ENCODE measurements at places on chromosomes 5 and 9.

DNA sequence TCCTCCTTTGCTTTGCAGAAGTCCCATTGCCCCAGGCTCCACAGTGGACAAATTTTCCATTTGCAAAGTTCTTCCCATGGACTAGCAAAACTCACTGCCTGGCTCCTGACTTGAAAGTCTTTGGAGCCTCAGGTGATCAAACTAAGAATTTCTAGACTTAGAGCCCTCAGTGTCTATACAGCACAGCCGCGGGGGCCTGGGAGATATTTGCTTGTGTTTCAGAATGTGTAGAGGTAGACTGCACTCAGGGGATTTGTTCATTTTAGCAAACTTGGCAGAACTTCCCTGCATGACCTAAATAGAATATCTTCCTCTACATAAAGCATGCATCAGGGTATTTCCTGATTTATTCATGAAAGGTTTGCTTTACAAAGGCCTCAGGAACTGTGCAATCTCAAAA is 384.2 kb upstream of the ZNF462 start:
- DNase-seq: no peak

GRCh38 chr9:114238472-114238871 is 83.1 kb downstream of the COL27A1 start:
- DNase-seq: no peak

- no peak for DNase-seq
These were observed 86.7 kb downstream of the PRKACG start for GRCh38 chr9:68927165-68927564.

DNA sequence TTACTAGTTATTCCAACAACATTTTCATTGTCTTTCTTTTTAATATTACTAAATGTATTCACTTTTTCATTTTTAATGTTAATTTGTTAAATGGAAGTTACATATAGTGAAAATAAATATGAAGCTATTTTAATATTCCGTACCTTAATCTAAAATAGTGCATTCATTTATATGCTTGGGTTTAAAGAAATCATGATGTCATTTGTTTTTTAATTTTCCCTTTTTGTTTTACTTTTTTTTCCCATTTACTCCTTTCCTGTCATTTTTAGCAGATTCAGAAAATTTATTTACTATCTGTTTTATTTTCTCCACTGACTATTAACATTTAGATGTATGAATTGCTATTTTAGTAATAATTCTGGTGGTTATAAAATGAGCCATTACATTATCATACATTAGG is 183.0 kb upstream of the CDH9 start:
- no peak for DNase-seq

DNA sequence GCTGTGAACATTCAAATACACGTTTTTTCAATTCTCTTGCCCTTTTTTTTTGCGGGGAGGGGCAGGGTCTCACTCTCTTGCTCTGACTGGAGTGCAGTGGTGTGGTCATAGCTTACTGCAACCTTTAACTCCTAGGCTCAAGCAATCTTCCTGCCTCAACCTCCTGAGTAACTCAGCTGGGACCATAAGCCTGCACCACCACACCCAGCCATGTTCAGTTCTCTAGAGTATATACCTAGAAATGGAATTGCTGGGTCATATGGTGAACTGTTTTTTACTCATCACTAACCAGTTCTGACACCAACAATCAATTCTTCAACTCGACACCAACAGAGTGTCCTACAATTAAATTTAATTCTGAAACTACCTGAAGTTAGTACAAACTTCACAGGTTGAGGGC is 85.5 kb upstream of the ZNF169 start:
- DNase-seq: no peak

DNA sequence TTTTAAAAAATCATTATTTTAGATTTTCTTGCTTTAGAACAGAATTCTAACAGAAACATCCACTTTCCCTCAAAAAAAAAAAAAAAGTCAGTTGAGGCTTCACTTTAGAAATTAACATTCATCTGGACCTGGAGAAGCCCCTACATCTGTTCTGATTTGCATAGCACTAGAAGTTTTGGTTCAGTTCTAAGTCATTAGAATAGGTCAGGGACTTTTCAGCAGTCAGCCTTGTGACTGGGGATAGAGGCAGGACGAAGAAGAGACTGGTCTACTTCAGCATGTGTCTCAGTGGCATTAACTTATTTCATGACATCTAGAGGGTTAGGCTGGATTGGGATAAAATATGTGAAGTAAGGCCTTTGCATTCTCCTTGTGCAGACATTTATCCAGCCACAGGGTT is 215.8 kb upstream of the DAB2 start:
- DNase-seq: no peak

DNA sequence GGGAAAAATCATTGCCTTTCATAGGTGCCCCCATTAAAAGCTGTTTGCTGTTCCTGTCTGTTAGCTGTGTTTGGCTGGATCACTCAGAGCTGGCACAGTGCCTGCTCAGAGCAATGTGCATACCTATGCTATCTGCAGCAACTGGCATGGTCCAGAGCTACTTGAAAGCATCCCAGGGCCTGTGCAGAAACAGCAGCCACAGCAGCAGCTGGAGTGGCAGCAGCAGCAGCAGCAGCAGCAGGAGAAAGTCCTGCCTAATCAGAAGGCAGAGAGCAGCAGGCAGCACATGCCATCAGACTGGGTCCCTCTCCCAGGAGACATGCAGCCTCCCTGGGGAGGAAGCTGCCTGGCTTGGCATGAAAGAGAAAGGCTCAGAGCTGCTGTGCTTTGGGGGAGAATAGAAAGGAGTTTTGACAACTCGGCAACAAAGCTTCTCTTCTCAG is 243.8 kb upstream of the WWC1 start:
- peak; percentile 36 for DNase-seq

DNA sequence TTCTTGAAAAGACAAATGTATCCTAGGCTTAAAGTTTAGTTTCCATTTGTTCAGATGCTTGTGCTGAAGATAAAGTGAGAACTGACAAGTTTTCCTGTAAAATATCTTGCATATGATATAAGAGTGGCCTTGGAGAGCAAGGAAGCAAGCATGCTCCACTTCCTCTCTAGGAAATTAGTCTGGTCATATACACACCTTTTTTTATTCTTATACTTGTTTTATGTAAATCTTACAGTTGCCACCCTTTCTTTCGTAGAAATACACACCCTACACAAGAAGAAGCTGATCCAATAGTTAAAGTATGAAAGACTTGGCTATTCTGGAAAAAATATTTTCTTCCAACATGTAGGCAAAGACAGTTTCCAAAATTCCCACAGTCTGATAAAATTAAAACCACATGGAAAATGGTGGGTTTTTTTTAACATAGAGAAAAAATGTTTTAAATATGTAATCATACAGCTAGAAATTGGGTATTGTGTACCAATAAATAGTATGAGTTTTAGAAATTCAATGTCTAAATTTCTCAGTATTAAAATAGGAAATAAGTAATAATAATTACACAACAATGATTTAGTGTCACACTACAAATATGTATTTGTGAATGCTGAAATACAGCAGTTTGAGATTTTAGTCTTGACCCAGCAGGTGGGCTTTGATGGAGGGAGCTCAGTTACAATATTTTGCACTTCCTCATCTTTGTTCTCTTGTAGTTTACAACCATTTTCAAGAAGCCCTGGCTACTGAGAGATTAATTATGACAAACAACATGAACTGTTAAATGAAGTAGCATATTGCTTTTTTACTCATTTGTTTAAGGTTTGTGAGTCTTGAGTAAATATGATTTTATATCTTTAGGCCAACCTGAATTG is 185.7 kb upstream of the GNA14 start:
- no peak for DNase-seq

DNA sequence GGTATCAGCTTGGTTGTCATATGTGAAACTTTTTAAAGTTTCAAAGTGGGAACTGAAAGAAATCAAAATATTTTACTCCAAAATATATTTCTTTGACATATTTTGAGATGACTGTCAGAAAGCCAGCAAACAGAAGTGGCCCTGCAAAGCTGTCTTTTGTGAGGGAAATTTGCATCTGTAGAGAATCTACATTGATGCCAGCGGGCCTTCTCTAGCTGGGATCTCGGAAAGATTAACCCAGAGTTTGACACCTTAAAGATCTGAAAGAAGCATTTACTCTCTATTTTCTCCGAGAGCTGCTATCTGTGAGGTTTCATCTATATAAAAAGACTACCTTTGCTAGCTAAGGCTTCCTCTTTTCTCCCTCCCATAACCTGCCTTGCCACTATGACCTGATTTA is 303.6 kb downstream of the FBXL17 start:
- no peak for DNase-seq

GRCh38 chr5:58273711-58274110 is 186.2 kb downstream of the PLK2 start:
- no peak for DNase-seq

GRCh38 chr5:121841892-121842291 is 9.8 kb upstream of the FTMT start:
- DNase-seq: no peak

DNA sequence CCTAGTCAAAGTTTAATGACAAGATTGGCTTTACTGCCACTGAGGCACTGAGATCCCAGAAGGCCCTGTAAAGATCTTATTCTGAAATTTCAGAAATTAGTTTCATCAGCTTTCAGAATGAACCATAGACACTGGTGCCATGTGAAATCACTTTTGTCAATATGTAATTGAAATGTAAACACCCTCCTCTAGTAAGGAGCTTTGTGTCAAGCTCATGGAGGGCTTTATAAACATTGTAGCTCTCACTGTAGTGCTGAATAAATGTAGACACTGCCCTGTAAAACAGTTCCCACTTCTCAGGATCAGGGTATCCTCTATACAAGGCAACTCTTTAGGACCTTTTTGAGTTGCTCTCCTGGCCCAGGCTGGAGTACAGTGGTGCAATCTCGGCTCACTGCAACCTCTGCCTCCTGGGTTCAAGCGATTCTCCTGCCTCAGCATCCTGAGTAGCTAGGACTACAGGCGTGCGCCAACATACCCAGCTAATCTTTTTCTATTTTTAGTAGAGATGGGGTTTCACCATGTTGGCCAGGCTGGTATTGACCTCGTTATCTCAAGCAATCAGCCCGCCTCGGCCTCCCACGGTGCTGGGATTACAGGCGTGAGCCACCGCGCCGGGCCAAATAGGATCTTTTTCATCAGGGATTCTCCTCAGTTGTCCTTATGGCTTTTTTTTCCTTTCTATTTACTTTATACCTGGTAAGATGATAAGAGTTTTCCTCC is 1823.9 kb upstream of the CDH9 start:
- no peak for DNase-seq

Data from SK-N-DZ (cell line).